ENCODE measurements at places on chromosomes 7 and 10. TPM values are rescaled to one million over a fixed set of nuclear protein-coding genes. Genes with fewer than 3 reads are reported as not detected.
A peak's percentile ranks its signal among the peaks of the same experiment; 100 is the strongest.

Gene IFIT1B
- not detected for total RNA-seq

Gene MYO1G
- 0.67 TPM for total RNA-seq

GRCh38 chr10:113562069-113562468, 9.2 kb downstream of the HABP2 start:
- H3K27ac ChIP-seq, result peak overlapping the region; percentile 7
- no peaks in the 10 kb centered on the region for H3K36me3 ChIP-seq
- no peak overlapping the region for H3K4me3 ChIP-seq

GRCh38 chr10:110664483-110665420, 20.6 kb downstream of the RBM20 start:
- H3K36me3 ChIP-seq, result no peaks in the 10 kb centered on the region
- no peaks in the 10 kb centered on the region for H3K4me1 ChIP-seq
- DNase-seq, result no peak
- peak overlapping the region; percentile 23 for H3K27ac ChIP-seq
- no peak overlapping the region for H3K4me3 ChIP-seq
- peaks cover 37% of the 10 kb centered on the region for H3K27me3 ChIP-seq

DNA sequence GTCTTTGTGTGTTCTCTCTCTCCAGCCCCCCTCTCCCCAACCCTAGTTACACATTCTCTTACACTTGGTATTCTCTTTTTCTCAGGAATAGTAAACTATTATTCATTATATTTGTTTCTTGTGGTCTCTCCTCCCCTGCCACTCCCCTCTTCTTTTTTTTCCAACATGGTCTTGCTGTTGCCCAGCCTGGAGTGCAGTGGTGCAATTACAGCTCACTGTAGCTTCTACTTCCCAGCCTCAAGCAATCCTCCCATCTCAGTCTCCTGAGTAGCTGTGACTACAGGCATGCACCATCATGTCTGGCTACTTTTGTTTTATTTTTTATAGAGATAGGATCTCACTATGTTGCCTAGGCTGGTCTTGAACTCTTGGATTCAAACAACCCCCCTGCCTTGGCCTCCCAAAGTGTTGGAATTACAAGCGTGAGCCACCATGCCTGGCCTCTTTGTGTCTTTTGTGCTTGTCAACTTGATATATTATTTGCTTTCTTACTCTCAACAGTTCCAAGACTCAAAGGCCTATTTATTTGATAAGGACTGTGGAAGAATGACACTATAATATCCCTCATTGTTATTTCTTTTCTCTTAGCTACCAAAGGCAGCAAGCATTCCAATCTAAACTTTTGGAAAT, 66.9 kb downstream of the MLLT10 start:
- peak overlapping the region; percentile 87 for H3K27ac ChIP-seq
- H3K4me3 ChIP-seq, result no peak overlapping the region
- peaks cover 7% of the 10 kb centered on the region for H3K36me3 ChIP-seq
- no peaks in the 10 kb centered on the region for H3K27me3 ChIP-seq
- DNase-seq, result no peak
- H3K4me1 ChIP-seq, result peaks cover 10% of the 10 kb centered on the region

DNA sequence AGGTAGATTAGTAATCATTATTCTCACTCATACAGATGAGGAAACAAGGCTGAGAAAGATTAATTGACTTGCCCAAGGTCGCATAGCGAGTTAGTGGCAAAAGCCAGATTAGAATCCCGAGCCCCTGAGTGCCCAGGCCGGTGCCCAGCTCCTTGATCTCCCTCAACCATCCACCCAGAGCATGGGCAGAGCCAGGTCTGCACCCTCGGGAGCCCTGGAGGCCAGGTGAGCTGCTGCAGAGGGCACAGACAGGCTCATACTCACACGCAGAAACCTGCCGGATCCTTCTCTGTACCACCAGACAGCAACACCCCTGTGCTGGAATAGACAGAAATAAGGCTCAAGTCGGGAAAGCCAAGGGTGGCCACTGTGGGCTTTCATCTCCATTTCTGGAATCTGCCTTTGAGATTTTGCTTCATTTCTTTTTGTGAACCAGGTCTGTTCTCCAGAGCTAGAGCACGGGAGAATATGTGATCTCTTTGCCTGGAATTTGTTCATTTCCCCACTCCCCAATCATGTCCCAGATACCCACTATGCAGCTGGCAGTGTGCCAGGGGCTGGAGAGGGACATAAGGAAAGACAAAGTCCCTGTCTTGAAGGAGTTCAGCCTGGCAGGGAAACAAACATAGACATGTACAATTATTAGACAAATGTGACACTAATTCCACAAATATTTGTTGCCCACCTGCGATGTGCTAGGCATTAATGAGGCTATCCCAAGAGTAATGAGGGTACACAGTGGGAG, 5.5 kb downstream of the AFAP1L2 start:
- H3K4me3 ChIP-seq, result no peak overlapping the region
- H3K27ac ChIP-seq, result no peak overlapping the region
- no peak for DNase-seq
- no peaks in the 10 kb centered on the region for H3K36me3 ChIP-seq
- H3K4me1 ChIP-seq, result peaks cover 3% of the 10 kb centered on the region

Gene GHRHR
- total RNA-seq, result not detected

- H3K36me3 ChIP-seq, result no peaks in the 10 kb centered on the region
- H3K27ac ChIP-seq, result no peak overlapping the region
- H3K4me3 ChIP-seq, result no peak overlapping the region
- H3K27me3 ChIP-seq, result peaks cover 26% of the 10 kb centered on the region
- DNase-seq, result no peak
Observed at GRCh38 chr7:30936650-30937245, 25.1 kb downstream of the AQP1 start.

Gene TRIM50
- total RNA-seq, result 10.9 TPM

DNA sequence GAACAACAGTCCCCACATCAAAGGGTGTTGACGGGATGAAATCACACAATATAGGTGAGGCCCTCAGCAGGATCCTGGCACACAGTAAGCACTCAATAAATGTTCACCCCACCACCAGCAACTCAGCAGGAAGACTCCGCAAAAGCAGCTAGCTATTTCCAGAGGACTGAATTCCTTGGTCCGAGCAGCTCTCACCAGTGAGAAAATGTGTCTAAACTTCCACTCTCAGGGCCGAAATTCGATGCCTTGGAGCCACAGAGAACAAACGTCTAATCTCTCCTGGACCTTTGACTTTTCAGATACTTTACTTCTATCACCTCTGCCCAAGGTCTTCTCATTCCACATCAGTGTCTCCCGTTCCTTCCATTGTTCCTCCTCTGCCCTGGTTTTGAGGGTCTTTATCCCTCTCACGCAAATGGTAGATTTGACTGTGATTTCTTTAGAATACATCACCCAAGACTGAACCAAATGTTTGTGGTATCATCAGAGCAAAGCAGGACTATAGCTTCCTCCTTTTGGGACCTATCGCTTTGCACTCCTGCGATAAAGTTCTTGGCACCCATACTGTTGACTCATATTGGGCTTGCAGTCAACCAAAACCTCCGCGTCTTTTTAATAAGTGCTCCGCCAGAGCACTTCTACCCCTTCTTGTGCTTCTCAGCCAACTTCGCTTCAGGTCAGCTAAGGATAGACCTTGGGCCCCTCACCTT, 903 bp upstream of the NT5C2 start:
- H3K27ac ChIP-seq, result peak overlapping the region; percentile 94
- H3K4me3 ChIP-seq, result peak overlapping the region; percentile 90
- H3K27me3 ChIP-seq, result peaks cover 3% of the 10 kb centered on the region
- no peak for DNase-seq
- H3K36me3 ChIP-seq, result peaks cover 3% of the 10 kb centered on the region

DNA sequence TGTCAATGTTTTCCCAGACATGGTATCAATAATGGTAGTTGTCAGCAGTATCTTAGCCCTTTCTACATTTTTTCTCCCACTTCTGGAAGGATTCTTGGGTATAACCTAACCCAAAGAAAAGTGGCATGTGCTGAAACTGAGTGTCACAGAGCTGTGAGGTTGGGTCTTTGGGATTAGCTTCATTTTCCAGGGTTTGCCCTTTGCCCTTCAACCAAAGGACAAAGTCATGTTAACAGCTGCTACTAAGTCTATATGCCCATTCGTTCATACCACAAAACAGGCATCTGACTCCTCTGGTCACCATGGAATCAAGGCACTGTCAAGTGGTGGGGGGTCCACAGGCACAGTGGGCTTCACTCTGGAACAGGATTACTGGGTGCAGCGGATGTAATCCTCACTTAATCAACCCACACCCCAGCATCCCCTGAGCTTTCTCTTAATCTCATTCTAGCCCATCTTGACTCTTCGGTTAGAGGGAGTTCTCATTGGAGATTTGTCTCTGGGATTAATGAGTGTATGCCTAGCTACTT, 29.1 kb downstream of the CTAGE6 start:
- H3K27me3 ChIP-seq, result no peaks in the 10 kb centered on the region
- H3K4me1 ChIP-seq, result no peaks in the 10 kb centered on the region
- H3K4me3 ChIP-seq, result no peak overlapping the region
- H3K36me3 ChIP-seq, result no peaks in the 10 kb centered on the region
- H3K27ac ChIP-seq, result no peak overlapping the region

GRCh38 chr7:84232646-84233045, 38.1 kb upstream of the SEMA3A start:
- DNase-seq, result no peak
- no peak overlapping the region for H3K4me3 ChIP-seq
- no peaks in the 10 kb centered on the region for H3K27me3 ChIP-seq

GRCh38 chr10:127863231-127863825, 29.4 kb downstream of the CLRN3 start:
- H3K36me3 ChIP-seq, result no peaks in the 10 kb centered on the region
- H3K4me3 ChIP-seq, result no peak overlapping the region
- H3K27ac ChIP-seq, result no peak overlapping the region
- no peak for DNase-seq

- no peak overlapping the region for H3K4me3 ChIP-seq
- H3K27me3 ChIP-seq, result no peaks in the 10 kb centered on the region
- no peak overlapping the region for H3K27ac ChIP-seq
- no peaks in the 10 kb centered on the region for H3K4me1 ChIP-seq
Observed at GRCh38 chr7:147380926-147381325, 1209.6 kb upstream of the C7orf33 start.

GRCh38 chr10:12622691-12623090, 273.3 kb downstream of the CAMK1D start:
- no peak for DNase-seq
- H3K36me3 ChIP-seq, result no peaks in the 10 kb centered on the region
- no peaks in the 10 kb centered on the region for H3K27me3 ChIP-seq

DNA sequence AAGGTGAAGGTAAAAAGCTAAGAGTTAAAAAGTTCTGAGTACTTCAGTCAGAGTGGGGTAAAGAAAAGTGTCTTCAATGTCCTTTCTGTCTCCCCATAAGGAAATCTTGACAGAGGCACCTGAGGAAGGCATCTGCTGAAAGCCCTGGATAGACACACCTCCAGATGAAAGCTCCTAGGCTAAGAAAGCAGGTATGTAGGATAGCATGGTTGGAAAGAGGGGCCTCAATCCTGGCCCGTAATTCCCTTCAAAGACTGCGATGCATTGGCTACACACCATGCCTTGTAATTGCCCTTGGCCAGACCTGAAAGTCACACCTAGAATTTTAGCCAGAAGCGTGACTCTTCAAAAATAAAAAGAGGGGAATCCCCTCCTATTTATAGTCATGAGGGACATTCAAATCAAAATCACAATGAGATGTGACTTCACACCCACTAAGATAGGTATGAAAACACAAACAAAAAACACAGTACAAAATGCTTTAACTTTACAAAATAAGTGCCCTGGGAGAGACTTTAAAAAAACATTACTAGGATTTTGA, 809.7 kb downstream of the IPMK start:
- no peaks in the 10 kb centered on the region for H3K27me3 ChIP-seq
- no peak overlapping the region for H3K27ac ChIP-seq
- no peak overlapping the region for H3K4me3 ChIP-seq
- peaks cover 10% of the 10 kb centered on the region for H3K4me1 ChIP-seq
- H3K36me3 ChIP-seq, result no peaks in the 10 kb centered on the region

Gene BHLHA15
- total RNA-seq, result 0.57 TPM

DNA sequence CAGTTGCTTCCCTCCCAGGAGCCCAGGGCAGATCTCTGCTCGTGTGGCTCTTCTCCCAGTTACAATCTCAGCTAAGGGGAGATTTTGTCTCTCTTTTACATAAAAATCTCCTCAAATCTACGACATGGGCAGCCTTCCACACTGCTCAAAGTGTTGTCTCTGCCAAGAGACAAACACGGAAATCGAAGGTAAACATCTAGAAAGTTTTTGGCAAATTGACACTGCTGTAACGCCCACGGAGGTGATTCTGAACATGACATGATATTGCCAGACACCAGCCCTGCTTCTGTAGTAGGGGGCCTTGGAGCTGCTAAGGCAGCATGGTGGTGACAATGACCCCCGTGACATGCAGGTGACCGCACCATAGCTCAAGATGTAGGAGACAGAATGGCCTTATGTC, 128.3 kb downstream of the CCDC3 start:
- H3K27me3 ChIP-seq, result peaks cover 3% of the 10 kb centered on the region
- DNase-seq, result no peak
- no peak overlapping the region for H3K4me3 ChIP-seq
- no peak overlapping the region for H3K27ac ChIP-seq
- no peaks in the 10 kb centered on the region for H3K36me3 ChIP-seq

DNA sequence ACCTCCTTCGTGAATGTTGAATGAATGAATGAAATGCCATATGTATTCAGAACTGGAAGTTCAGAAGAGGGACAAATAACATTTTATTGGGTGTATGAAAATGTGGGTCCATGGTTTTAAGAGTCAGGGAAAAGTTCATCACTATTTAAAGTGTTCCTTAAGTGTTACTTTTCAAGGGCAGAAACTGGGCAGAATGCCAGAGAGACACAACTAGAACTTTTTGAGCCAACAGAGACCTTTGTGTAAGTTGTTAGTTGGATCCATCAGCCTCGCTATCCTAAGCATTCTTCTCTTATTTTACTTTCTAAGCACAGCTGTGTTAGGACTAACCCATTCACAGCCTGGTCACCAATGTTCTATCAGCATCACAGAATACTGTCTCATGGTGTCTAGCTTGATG, 13.6 kb upstream of the TAF3 start:
- H3K4me1 ChIP-seq, result no peaks in the 10 kb centered on the region
- no peak for DNase-seq
- no peaks in the 10 kb centered on the region for H3K27me3 ChIP-seq
- no peak overlapping the region for H3K4me3 ChIP-seq

- no peak overlapping the region for H3K4me3 ChIP-seq
- no peaks in the 10 kb centered on the region for H3K36me3 ChIP-seq
- H3K4me1 ChIP-seq, result peaks cover 8% of the 10 kb centered on the region
- no peak overlapping the region for H3K27ac ChIP-seq
- no peak for DNase-seq
Observed at GRCh38 chr7:155836216-155837125, 24.2 kb upstream of the SHH start.

DNA sequence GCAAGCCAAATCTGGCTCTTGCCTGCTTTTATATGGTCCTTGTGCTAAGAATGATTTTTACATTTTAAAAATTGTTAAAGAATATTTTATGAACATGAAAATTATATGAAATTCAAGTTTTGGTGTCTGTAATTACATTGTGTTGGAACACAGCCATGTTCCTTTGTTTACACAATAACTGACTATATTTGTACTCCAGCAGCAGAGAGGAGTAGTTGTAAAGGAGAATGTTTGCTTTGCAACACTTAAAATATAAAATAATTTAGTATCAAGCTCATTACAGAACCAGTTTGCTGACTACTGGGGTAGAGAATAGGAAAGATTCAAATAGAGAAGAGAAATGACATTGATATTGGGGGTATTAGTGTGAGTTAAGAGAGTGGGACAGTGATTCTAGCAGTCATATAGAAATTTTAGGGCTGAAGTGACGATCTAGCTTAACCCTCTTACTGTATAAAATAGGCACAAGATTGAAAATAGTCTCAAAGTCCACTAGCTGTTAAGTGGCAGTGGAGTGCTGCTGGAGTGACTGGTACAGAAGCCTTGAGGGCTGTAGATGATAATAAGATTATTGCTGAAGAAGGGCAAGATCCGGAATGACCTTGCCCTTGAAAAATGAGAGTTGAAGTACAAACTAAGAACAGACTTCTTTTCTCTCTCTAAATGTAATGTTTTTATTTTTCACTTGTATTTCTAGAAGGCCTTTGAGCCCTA, 28.2 kb downstream of the SGPL1 start:
- peaks cover 34% of the 10 kb centered on the region for H3K4me1 ChIP-seq
- no peak overlapping the region for H3K27ac ChIP-seq
- H3K27me3 ChIP-seq, result no peaks in the 10 kb centered on the region
- DNase-seq, result no peak
- no peak overlapping the region for H3K4me3 ChIP-seq

Gene C7orf33
- not detected for total RNA-seq

All from progenitor cell of endocrine pancreas (in vitro differentiated cells).